Daoy (cell line): ENCODE measurements at places on chromosomes 7 and 10. TPM values are rescaled to one million over a fixed set of nuclear protein-coding genes. Genes with fewer than 3 reads are reported as not detected.

DNA sequence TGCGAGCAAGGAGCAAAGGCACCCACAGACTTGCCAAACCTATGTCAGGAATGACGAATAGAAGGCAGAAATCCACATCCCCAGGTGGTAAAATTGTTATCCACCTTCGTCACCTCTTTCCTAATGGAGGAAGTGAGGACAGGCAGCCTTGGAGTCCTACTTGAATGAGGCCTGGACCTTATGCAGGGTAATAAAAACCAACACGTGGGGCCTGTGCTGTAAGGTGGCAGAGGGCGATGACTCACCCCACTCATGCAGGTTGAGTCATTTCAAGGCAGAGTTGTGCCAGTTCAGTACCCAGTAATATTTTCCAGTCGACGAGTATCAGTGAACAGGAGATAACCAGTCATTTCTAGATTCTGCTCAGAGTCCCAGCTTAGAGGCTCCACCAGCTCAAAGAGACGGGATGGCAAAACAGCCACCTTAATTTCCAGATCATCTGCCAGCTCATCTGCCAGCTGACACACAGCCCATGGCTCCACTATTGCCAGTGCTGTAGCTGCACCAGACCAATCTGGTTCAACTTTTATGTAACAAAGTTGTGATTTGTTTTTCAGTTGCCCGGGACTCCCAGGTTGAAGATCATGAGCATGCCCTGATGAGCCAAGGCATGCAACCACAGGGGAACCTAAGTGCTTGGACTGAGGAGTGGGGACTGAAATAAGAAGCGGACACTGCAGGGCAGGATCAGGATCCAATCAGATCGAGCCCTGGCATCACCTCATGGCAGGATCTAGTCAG, 176.2 kb upstream of the ITGB1 start:
- peak; percentile 96 for DNase-seq

- no peak for DNase-seq
These were observed 27.6 kb downstream of the SLC35G1 start for GRCh38 chr10:93921338-93921737.

DNA sequence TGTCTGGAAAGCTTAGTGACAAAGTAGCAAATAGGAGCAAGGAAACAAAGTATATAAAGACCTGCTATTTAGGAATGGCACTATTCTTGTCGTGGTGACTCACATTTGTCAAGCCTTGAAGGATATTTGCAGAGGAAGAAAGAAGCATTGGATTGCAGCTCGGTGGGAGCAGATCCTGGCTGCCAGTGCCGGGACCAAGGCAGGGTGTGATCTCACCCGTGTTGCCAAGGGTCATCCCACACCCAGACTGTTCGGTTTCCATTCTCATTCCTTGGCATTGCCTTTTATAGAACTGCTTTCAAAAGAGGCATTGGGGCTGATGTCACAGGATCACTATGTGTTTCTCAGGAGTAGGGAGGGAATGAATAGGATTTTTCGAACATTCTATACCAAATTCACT, 176.2 kb downstream of the GALNT17 start:
- no peak for DNase-seq

DNA sequence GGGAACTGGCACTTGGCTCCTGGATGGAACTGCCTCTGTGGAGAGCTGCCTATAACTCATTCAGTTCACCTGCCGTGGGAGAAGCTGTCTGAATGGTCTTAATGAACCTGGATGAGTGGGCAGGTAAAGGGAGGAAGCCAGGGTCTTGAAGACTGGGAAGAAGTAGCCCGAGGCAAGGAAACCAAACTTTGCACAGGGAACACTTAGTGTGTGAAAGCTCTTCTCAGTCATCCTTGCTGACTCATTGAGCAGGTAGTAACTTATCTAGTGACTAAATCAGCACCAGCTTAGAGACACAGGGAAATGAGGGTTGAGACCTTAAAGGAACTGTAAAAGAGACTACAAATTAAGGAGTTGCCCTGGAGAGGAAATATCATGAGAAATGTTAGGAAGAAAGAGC, 9.9 kb downstream of the LRRC4 start:
- peak; percentile 67 for DNase-seq

DNA sequence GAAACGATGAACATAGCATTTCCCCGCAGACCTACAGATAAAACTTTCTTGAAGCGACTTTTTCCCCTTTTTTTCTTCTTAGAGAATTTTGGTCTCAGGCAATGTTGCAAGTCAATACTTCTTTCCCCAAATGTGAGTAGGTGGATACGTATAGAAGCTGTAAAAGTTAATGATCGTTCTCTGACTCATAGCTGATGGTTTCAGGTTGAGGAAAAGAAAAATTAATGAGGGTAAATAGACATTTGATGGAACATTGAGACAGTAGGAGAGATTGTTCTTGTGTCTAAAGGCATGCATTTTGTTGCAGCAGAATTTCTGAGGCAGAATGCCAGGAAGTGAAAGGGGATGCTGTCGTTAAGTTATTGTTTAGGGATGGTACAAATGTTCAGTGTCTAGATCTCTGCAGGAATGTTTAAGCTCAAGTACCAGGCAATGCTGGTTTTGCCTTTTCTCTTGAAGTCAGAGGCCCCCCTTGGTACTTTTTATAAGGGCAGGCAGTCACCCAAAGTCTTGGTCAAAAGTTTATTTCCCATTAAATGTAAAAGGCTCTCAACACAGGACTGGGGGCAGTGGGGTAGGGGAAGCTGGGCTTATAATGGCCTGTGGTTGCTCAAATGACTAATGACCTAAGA, 9.3 kb downstream of the TCF7L2 start:
- DNase-seq: peak; percentile 15

DNA sequence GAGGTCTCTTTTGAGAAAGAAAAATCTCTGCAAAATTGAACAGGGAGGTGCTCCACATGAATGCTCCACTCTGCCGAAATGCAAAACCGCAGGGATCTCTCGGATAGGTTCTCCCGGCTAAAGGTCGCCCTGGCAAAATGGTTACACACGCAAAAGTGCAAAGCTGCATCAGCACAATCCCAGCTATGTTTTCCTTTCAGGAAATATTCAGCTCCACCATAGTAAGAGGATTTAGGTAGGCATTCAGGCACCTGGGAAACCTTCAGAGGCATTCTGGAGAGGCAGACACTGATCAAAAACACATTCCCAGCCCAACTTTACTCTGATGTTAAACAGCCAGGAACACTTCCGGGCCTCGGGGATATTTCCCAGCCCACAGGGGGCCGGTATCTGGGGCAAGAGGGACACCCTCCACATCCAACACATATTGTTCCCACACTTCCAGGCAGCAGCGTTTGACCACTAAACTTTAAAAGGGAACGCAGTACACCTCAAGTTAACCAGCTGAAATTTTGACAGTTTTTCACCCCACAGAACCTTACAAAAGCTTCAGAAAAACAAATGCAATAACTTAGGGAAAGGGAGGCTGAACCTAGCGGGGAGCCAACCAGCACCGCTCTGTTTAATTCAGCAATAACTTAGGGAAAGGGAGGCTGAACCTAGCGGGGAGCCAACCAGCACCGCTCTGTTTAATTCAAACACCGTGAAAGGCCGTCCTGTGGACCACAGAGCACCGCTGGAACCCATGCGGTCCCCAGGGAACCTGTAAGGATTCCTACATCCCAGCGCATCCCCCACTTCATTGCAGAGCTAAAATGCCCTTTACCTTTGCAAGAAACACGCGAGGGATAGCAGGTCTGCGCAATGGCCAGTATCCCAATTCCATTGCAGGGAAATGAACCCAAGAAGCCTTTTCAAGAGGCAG, 45.9 kb downstream of the TNS3 start:
- peak; percentile 58 for DNase-seq

- DNase-seq: no peak
These were observed 75.8 kb downstream of the GNAI1 start for GRCh38 chr7:80210400-80210799.

GRCh38 chr7:65820287-65820950, 52.5 kb upstream of the VKORC1L1 start:
- no peak for DNase-seq

GRCh38 chr10:127159648-127160245, 36.6 kb downstream of the INSYN2A start:
- DNase-seq: no peak

Gene UNC5B
- 4.0 and 6.0 TPM in 2 replicates for total RNA-seq

Gene A1CF
- under 0.01 TPM in 1 of 2 replicates, not detected in the other for total RNA-seq

Gene RNF133
- not detected in 2 replicates for total RNA-seq

Gene CEP41
- 33.1 and 43.9 TPM in 2 replicates for total RNA-seq

Gene FKBP6
- total RNA-seq: under 0.01 TPM in 1 of 2 replicates, not detected in the other

Gene TMEM184A
- total RNA-seq: 1.7 and 5.9 TPM in 2 replicates
